ENCODE measurements at places on chromosomes 2 and 18.

DNA sequence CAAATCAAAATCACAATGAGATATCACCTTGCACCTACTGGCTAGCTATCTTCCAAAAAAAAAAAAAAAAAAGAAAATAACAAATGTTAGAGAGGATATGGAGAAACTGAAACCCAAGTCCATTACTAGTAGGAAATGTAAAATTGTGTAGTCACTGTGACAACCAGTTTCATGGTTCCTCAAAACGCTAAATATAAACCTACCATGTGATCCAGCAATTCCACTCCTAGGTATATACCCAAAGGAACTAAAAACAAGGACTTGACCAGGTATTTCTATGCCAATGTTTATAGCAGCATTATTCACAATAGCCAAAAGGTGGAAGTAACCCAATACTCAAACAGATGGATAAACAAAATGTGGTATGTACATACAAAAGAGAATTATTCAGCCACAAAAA lies 11.7 kb upstream of the SCRN3 start:
- no peak for DNase-seq

DNA sequence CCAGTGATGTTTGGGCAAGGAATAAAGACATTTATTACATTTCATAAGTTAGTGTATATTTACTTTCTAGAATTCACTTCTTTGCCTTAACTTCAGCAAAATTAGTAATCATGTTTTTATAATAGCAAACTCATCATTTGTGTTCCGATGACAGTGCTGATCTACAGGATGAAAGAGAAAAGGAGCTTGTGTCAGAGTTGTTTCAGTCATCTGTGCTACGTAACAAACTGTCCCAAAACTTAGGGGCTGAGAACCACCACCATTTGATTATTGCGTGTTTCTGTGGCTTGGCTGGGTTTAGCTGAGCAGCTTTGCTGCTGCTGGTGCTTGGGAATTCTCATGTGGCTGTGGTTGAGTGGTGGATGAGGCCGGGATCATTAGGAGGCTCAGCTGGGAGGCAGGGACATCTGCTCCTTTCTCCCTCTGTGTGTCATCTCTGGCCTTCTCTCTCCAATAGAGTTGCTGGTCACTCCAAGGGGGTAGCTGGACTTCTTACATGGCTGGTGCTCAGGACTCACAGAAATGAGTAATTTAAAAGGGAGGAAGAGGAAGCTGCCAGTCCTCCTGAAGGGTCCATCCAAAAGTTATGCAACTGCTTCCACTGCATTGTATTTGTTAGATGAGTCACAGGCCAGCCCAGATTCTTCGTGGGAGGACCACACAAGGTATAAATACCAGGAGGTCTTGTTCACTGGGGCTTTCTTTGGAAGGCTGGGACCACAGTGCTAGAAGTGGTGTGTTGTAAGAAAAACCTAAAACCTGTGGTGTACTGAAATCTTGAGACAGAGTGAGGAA lies 43.4 kb upstream of the HAAO start:
- no peak for DNase-seq

GRCh38 chr18:22391407-22392345 lies 26.0 kb downstream of the CTAGE1 start:
- DNase-seq: no peak

DNA sequence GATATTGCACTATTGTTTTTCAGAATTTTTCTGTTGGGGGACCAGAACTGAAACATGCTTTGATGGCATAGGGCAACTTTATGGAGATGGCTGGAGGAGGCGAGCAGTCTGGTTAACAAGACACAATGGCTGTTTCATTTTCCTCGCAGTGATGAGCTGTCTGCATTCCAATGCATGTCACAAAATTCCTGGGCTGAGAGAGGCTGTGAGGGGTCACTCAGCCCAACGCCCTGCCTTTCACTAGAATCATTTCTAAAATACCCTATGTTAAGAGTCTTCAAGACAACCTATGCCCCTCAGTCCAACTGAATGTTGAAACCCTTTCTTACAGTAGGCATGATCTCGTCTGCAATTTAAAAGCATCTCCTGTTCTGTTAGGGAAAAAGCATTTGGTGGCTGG lies 1090.0 kb downstream of the BCL11A start:
- DNase-seq: no peak

DNA sequence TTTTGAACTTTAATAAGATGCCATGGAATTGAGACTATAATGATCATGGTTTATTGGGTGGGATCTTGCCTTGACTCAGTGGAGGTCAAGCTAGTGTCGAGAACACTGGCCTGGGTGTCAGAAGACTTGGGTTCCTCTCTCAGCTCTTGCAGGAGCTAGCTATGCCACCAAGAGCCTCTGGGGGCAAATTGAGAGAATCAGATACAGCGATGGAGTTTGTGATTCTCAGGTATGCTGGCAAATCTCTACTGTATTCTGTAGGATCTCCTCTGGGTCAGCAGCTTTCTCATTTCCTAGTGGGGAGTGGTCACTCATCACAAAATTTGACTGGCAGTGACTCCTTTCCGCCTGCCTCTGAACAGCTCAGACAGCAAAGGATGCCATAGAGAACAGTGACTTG lies 477.0 kb downstream of the RNF144A start:
- no peak for DNase-seq

Measured in NCI-H2171 (cell line).